ENCODE measurements at places on chromosomes 4 and X.

DNA sequence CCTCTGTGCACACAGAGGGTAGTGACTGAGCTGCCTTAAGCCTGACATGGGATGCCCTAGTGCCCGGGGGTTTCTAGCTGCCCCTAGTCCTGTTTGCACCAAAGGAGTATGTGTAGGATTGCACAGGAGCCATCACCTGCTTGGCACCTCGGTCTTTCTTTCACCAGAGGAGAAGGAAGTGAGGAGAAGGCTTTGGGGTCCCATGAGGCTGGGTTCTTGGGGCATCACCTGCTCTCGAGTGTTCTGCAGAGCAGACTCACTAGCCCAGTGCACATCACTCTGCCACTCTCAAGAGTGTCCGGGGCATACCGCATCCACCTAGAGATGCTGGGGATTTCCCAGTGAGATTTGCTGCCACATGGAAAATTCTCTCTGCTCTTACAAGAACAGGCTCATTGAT lies 40.5 kb upstream of the GPR78 start:
- DNase-seq: no peak

- no peak for DNase-seq
Measured at GRCh38 chrX:96997196-96997595, 113.5 kb downstream of the RPA4 start.

DNA sequence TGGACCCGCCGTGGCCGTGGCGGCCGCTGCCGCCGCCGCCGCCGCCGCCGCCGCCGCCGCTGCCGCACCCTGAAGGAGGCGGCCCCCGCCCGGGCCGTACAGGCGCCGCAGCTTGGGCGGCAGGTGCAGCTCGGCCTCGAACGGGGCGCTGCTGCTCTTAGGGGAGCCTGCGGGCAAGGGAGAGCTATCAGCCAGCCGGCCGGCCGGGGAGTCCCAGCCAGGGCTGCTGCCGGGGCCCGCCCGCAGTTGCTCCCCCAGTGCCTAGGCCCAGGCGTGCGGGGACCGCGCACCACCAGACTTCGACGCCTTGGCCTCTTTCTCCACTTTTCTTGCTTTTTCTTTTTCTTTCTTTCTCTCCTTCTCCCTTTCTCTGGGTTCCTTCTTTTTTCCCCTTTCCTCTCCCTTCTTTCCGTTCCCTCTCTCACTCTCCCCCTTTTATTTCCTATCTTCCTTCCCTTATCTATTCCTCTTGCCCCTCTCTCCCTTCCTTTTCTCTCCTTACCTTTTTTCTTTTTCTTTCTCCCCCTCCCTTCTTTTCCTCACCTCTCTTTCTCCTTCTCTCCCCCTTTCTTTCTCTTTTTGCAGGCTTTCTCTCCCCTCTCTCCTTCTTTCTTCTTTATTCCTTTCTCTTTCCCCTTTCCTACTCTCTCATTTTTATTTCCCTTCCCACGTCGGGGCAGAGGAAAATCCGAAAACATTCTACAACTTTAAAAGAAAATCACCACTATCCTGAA lies 2.0 kb downstream of the ARX start:
- no peak for DNase-seq

- no peak for DNase-seq
Measured at GRCh38 chr4:77045490-77045889, 30.3 kb downstream of the CCNI start.

DNA sequence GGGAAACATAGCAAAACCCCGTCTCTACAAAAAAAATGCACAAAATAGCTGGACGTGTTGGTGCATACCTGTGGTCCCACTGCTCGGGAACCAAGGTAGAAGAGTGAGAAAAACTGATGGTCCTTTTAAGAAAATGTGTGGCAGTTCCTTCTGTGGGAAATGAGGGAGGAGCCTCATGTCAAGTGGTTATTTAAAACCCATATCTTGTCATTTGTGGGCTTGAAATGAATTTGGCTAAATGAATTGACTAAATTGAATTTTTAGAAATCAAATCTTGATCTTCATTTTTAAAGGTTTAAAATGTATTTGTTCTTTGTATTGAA lies 16.2 kb upstream of the LAMP2 start:
- no peak for DNase-seq

DNA sequence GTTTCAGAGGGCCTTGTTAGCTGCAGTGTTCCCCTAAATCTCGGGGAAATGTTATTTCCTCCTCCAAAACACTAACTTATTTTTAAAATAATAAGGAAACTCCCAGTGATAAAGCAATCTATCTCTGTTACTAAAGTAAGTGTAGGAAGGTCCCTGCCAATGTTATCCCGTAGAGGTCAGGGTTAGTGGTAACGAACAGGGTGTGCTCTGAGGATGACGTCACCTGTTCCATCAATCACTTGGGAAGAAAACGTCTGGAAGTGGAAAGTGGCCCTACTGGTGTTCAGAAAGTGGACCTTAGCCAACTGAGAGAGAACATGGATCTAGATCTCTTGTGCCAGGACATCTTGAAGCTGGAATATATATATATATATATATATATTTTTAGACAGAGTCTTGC lies 249.5 kb downstream of the BCOR start:
- no peak for DNase-seq

DNA sequence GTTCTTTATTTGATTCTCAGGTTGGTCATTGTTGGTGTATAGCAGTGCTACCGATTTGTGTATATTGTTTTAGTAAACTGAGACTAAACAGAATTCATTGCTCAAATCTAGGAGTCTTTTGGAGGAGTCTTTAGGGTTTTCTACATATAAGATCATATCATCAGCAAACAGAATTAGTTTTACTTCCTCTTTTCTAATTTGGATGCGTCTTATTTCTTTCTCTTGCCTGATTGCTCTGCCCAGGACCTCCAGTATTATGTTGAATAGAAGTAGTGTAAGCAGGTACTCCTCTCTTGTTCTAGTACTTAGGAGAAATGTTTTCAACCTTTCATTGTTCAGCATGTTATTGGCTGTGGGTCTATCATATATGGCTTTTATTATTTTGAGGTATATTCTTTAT lies 92.6 kb downstream of the IQCM start:
- DNase-seq: no peak

DNA sequence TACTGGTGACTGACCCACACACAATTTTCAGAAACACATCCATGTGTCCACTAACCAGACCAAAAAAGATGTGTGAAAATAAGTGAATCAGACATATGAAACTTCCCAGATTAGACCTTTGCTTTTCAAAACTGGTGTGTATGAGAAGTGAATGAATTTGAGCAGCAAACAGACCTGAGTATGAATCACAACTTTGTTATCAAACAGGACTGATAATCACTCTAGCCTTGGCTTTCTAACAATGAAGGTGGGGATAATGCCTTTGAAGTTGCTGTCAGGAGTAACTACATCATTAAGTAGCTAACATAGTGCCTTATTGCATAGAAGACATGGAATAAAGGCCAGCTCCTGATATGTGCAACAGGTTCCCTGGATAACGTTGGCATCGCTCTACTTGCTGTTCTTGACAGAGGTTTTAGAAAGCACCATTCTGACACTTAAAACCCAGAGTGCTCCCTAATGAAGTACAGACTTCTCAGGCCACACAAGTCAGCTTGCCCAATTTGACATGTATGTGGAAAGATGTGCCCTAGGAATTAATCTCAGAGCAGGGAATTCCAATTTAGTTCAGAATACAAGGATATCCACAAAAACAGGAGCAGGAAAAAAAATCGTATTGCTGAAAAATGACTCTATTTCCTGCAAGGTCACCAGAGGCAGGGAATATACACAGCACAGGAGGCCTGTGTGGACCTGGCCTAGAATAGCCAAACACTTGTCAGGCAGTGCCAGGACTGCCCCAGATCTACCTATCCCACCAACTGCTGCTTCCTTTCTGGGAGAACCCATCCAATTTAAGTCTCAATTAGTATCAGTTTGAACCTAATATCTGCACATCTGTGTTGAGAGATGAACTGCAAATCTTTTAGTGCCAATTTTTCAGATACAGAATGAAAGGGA lies 87.7 kb downstream of the MAML3 start:
- no peak for DNase-seq

DNA sequence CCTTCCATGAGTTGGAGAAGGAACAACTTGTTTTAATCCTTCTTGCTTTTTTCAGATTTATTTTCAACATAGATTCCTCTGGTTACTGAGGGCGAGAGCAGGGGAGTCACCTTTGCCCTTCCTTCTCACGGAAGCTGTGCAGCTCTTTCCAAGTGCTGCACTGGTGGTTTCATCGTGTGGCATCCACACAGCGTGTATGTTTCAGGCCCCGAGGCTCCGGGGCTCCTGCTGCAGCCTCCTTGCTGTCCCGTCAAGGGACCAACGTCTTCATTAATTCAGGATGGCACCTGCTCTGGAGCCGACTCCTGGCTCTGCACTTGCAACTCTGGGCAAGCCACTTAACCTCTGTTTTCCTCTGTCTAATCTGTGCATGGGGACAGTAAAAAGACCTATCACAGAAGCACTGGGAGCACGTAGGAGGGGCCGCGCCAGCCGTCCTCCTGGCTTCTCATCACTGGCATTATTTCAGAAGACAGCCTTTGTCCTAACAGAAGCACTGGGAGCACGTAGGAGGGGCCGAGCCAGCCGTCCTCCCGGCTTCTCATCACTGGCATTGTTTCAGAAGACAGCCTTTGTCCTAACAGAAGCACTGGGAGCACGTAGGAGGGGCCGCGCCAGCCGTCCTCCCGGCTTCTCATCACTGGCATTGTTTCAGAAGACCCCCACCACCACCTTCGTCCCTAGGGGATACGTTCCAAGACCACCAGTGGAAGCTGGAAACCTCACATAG lies 117.8 kb upstream of the NKX1-1 start:
- no peak for DNase-seq

- no peak for DNase-seq
Measured at GRCh38 chr4:108885211-108885610, 122.4 kb upstream of the ETNPPL start.

DNA sequence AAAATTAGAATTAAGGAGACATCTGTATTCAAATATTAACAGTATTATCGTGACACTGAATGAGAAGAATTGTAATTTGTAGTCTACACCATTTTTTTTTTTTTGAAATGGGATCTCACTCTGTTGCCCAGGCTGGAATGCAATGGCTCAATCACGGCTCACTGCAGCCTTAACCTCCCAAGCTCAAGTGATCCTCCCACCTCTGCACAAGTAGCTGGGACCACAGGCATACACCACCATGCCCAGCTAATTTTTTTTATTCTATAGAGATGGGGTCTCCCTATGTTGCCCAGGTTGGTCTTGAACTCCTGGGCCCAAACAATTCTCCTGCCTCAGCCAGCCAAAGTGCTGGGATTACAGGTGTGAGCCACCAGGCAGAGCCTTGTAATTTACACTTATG lies 24.8 kb downstream of the ELF2 start:
- no peak for DNase-seq

GRCh38 chrX:30301963-30302362 lies 7.2 kb downstream of the NR0B1 start:
- no peak for DNase-seq

GRCh38 chrX:150364347-150365050 lies 1.4 kb downstream of the MAMLD1 start:
- no peak for DNase-seq

GRCh38 chr4:185573651-185574199 lies 38.4 kb upstream of the PDLIM3 start:
- no peak for DNase-seq

GRCh38 chr4:67721770-67722597 lies 21.0 kb upstream of the UBA6 start:
- no peak for DNase-seq

- DNase-seq: no peak
Measured at GRCh38 chr4:145736241-145736831, 56.4 kb downstream of the C4orf51 start.

DNA sequence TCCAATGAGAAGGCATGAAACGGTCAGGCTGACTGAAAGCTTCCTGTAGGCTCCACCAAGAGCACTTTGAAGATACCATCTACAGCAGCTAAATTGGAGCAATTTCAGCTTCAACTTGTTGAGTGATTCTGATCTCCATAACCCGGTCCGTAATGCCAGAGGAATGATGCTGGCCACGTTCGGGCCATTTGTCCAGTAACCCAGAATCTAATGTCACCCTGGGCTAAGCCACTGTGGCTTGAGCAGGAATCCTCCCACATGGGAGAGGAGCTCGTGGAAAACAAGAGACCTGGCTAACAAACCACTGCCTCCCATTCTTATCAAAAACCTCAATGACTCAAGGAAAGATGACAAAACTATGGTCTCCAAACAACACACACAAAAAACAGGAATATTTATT lies 14.2 kb upstream of the TCEAL4 start:
- DNase-seq: no peak

DNA sequence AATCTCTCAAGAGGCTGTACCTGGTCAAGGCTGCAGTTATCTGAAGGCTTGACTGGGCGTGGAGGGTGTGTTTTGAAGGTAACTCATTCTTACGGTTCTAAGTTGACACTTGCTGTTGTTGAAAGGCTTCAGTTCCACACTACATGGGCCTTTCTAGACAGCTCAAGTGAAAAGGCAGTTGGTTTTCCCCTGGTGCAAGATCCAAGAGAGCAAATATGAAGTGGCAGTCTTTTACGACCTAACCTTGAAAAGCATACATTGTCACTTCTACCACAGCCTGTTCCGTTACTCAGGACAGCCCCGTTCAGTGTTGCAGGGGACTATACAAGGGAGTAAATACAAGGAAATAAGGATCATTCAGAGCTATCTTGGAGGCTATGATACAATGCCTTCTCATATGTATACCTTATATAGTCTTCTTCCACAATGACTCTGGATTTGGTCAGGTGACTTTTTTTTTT lies 46.2 kb downstream of the PDS5A start:
- DNase-seq: no peak

GRCh38 chr4:101795704-101796103 lies 5.2 kb downstream of the BANK1 start:
- DNase-seq: no peak

DNA sequence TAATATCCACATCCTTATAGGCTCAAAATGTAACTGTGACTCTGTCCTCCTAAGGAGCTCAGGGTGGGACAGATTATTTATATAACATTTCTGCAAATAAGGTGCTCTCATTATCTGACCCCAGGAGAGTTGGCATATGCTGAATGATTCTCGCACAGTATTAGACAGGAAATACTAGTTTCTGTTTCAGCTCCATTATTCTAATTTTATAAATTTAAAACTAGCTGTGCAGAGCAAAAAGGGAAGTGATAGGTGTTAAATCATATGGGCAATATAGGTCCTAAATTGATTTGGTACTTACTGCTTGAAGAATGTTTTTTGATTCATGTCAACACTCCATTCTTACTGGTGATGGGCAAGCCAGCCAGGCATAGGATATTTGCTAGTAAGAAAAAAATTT lies 141.5 kb downstream of the GLRA2 start:
- DNase-seq: no peak

DNA sequence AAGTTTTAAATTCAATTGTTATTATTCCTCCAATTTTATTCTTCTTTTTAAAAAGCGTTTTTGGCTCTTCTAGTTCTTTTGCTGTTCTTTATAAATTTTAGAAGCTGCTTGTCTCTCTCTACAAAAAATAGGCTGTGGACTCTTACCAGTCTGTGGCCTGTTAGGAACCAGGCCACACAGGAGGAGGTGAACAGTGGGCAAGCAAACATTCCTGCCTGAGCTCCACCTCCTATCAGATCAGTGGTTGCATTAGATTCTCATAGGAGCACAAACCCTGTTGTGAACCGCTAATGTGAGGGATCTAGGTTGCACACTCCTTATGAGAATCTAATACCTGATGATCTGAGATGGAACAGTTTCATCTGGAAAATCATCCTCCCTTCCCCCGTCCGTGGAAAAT lies 23.1 kb downstream of the JADE3 start:
- DNase-seq: no peak

- peak; percentile 28 for DNase-seq
Measured at GRCh38 chrX:154436374-154436982, 476 bp upstream of the GDI1 start.
